Left ventricle myocardium superior (tissue), 1 donor: ENCODE measurements at places on chromosomes 11 and 22.
A peak's percentile ranks its signal among the peaks of the same experiment; 100 is the strongest.

GRCh38 chr11:93188726-93189125 lies 9.1 kb downstream of the SLC36A4 start:
- DNase-seq: no peak

DNA sequence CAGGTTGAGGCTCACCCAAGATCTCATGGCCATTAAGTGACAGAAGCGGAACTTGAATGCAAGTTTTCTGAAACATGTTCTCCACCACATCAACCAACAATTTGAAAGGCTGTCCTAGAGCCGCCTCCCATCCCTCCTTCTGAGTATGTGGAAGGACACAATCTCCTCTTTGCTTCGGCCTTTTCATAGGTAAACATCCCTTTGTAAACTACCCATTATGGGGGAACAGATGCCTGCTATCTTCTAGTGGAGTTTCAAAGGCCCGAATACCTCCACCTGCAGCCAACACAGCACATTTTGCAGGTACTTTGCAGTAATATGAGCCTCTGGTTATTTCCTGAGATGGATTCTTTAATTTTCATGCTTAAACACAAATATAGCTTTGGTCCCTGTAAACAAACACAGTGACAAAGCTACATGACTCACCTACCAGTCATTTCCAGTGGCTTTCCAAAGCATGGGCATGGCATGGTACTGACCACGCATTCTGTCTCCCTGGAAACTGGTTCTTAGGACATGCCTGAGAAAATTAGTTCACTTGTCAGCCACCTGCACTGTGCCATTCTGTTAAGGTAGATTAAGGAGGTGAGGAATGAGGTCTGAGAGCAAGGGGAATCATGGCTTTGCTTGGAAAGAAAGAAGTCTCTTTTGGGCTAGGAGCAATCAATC lies 60.2 kb downstream of the EHF start:
- no peak for DNase-seq

- no peak for DNase-seq
Observed at GRCh38 chr11:100748153-100748552, 61.1 kb downstream of the ARHGAP42 start.

GRCh38 chr11:82869657-82870056 lies 30.6 kb downstream of the PRCP start:
- DNase-seq: no peak

DNA sequence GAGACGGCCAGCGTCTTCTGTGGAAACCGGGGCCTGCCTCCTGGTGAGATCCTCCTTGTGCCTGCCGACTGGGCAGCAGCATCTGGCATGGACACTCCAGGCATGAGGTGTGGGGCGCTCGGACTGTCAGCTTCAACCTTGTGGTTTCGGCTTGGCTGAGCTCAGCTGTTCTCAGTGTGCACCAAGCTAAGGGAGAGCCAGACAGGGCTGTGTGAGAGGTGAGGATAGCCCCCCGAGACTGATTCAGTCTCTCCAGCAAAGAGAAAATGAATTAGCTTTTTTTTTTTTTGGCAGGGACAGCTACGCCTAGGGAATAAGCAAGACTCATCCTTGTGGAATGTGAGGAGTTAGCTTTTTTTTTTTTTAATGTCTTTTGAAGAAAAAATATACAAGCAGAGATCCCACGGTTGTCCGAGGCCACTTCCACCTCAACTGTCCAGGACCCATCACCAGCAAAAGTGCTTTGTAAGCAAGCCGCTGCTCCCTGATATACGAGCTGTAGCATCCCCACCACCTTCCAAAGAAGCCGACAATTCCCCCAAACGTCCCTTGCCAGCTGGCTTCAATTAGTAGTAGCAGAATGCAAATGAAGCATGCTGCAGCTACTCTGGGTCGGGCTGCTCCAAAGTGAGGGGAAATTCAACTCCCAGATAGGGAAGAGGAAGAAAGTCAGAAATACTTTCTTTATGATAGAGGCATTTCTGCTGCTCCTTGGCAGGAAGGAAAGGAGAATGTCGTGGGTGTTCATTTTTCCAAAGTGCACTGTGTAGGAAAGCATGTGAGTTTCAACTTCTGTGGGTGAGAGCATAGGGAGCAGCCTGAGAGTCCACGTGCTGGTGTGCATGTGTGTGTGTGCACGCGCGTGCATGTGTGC lies 9.7 kb upstream of the THY1 start:
- DNase-seq: no peak

DNA sequence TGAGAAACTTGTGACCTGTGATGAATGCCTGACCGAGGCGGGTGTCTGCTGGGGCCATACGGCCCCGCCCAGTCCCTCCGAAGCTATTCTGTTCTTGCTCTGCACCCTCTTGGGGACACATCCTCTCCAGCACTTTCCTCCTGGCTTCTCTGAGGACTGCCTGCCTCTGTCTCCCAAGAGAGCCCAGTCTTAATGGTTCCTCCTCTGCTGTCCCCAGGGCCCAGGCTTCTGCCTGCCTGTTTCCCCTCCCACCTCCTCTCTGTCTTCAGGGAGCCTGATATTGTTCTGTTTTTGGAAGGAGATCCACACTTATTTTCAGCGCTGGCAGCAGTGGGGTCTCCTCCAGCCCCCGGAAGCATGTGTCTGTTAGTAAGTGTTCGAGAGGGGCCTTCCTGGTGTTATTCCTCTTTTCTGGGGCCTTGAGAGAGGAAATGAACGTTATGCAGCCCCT lies 18.7 kb downstream of the SYNGR1 start:
- no peak for DNase-seq

GRCh38 chr11:86865436-86865835 lies 65.1 kb downstream of the PRSS23 start:
- DNase-seq: no peak

DNA sequence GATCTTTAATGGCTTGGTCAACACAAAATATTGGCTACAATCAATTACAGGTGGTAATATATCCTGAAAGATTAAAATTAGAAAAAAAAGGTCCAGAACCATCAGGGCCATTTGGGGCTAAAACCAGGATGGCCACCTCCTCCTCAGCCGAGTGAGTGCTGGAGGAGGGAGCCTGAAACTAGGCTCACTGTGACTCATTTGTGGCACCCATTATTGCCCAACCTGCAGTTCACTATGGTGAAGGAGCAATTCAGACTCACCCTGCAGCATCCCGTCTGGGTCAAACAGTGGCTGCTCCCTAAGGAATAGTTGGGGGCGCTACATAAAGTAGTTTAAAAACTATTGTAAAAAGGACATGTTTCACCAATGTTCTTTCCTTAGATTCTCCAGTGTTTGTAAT lies 60.7 kb downstream of the GLYATL1 start:
- DNase-seq: no peak

DNA sequence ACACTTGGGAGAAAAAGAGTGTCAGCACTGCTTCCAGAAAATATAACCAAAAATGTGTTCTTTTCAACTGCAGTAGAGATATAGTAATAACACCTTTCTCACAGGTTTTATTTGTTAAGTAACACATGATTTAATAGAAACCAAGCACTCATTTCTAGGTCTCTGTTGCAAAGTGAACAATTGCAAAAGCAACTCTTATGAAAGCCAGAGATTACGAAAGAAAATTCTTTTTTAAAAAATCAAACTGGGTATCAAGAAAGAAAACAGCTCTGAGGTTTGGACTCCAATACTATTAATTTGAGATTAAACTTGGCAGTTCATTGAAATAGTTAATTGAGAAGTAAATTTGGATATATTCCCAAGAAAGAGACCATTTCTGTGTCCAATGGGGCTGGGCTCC lies 9.8 kb upstream of the XKR3 start:
- DNase-seq: no peak

DNA sequence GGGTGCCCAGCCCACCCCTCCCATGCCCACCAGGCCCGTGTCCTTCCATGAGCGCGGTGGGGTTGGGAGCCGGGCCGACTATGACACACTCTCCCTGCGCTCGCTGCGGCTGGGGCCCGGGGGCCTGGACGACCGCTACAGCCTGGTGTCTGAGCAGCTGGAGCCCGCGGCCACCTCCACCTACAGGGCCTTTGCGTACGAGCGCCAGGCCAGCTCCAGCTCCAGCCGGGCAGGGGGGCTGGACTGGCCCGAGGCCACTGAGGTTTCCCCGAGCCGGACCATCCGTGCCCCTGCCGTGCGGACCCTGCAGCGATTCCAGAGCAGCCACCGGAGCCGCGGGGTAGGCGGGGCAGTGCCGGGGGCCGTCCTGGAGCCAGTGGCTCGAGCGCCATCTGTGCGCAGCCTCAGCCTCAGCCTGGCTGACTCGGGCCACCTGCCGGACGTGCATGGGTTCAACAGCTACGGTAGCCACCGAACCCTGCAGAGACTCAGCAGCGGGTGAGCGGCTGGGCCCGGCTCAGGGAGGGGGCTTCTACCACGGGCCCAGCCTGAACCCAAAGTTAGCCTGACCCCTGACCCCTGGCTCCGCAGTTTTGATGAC lies 3.0 kb downstream of the PKP3 start:
- peak; percentile 82 for DNase-seq

DNA sequence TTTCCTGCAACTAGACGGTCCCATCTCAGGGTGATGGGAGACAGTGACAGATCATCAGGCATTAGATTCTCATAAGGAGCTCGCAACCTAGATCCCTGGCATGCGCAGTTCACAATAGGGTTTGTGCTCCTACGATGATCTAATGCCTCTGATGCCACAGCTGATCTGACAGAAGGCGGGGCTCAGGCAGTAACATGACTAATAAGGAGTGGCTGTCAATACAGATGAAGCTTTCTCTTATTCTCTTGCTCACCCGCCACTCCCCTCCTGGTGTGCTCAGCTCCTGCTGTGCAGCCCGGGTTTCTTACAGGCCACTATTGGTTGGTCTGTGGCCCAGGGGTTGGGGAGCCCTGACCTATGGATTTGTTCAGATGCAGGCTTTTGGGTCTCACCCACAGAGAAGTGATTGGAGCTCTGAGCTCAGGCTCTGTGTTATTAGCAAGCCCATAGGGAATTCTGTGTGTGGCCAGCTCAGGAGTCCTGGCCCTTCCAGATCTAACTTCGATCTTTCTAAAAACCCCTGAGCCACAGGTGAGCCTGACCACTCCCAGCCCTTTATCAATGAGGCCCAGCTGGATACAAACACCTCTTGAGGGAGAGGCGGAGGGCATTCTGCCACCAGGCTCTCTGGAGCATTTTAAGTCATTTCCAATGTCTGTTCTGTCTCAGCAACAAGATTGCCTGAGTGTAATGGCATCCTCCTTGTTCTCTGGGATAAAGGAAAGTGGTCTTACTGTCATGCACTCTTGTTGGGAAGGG lies 351.8 kb downstream of the BUD13 start:
- no peak for DNase-seq

GRCh38 chr11:32003335-32003734 lies 87.5 kb upstream of the RCN1 start:
- no peak for DNase-seq

DNA sequence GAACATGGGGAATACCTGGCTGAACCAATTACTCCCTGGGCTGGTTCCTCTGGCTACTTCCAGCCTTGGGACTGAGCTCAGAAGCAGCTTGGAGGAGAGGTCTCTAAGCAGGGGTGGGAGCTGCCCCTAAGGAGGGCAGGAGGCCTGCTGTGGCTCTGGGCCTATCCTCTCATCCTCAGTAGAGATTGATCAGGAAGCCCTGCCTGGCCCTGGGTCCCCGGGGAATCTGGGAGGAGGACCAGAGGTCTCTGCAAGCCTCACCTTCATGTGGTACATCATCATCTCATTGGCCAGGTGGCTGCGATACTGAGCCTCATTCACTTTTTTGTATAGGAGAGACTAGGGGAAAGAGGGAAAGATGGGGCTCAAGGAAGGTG lies 91.1 kb downstream of the PDE2A start:
- peak; percentile 23 for DNase-seq

DNA sequence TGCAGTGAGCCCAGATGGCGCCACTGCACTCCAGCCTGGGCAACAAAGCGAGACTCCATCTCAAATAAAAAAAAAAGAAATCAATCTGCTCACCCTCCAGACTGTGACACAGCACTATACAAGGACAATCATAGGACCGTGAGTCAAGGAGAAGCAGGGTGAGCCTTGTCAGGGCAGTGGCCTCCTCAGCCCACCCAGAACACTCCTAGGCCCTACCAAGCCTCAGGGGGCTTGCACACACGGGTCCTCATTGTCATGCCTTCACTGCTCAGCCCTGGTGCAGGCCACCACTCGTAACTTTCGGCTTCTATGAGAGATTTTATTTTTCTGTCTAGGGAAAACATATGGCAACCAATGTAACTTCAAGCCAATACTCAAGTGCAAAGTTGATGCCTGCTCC lies 35.8 kb downstream of the DGCR2 start:
- no peak for DNase-seq

- DNase-seq: peak; percentile 30
Observed at GRCh38 chr22:27669798-27670599, 131.6 kb downstream of the MN1 start.

DNA sequence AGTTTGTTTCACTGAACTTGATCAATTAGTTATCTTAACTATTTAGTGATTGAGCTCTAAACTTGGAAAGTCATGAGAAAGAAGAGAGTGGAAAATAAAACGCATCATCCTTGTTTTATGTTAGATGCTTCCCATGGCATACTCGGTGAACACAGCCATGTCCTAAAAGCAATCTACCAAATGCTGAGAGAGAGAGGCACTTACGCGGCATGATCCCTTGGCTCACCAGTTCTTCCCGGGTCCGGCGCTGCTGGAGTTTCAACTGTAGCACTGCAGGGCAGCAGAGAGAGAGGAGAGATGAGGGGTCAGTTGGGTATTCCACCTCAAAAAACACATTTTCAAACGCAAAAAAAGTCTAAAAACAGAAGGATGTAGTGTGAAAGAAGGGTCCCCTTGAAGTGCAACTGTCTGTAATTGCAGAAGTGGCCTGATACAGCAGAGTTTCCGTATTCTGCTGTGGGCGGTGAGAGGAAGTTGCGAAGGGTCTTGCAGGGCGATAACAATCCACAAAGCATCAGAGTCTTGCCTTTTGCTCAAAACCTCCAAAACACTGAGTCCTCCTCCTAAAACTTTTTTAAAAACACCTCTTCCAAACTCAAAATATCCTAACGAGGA lies 92.7 kb downstream of the SGSM3 start:
- no peak for DNase-seq

DNA sequence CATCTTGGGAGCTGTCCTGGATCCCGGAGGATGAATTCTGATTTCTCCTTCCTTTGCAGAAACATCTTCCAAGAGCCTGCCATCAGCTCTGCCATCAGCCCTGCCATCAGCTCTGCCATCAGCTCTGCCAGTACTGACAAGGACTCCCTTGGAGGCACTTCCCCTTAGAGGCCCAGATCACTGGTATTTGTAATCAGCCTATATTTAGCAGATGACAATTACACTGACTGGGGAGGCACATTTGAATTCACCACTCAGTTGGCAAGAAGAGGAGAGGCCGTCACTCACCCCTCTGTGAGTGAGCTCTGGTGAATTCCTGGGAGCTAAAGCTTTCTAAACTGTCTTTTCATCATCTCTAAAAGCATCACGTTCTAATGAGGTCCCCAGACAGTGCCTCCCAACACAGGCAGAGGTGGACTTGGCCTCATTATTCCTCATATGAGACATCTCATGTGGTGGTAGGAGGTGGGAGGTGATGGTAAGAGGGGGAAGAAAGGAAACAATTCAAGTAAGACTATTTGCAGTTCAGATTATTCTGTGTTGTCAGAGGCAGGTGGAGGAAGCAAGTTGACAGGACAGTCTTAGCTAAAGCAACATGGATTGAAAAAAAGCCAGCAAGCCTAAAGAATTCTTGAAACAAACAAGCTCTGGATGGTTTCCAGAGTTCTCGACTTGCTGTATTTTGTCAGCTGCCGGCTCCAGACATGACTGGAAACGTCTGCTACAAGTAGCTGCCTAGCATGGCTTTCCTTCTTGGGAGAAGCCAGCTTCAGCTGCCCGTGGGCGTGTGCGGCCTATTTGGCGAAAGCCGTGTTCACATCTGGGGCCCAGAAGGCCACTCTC lies 771.7 kb downstream of the TBC1D22A start:
- no peak for DNase-seq
